Mesothelial cell of epicardium (in vitro differentiated cells): ENCODE measurements at places on chromosomes 4 and X.

- DNase-seq, result no peak
These were observed 9.1 kb downstream of the CXCR3 start for GRCh38 chrX:71609095-71609750.

- no peak for DNase-seq
These were observed 25.8 kb upstream of the PSAPL1 start for GRCh38 chr4:7460566-7460965.

- DNase-seq, result no peak
These were observed 2204.5 kb downstream of the ARAP2 start for GRCh38 chr4:34039766-34040165.

- DNase-seq, result no peak
These were observed 28.6 kb upstream of the NSG1 start for GRCh38 chr4:4358093-4358854.

GRCh38 chrX:18149454-18149853 lies 71.2 kb downstream of the BEND2 start:
- no peak for DNase-seq

DNA sequence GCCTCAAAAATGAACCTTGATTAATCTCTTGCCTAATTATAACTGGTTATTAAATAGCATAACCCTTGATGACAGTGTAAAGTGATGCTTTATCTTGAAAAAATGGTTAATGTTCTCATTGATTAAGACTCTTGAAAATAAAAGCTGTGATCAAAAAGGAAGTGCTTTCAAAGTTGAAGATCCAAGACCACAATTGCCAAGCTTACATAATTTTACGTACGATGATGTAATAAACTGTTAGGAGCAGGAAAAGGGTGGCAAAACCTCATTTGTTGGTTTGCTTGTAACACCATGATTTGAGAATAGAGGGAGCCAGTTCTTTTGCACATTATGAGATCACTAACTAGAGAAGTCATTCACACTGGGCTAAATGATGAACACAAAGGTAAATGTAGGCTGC lies 322.2 kb downstream of the ADGRL3 start:
- no peak for DNase-seq

DNA sequence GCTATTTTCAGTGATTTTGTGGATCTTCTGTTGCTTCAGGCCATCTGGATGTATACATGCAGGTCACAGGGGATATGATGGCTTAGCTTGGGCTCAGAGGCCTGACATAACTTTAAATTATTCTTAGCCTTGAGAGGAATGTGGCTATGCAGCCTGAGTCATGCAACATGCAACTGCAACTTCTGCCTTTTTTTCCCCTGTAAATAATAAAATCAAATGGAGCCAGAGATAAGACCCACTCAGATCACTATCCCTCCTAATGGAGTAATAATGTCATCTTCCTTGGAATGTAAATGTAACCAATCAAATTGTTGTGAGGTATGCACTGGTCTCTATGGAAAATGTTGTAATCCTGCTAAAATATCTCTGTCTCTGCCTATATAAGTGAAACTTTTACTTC lies 54.9 kb downstream of the MAGEB17 start:
- DNase-seq, result no peak

DNA sequence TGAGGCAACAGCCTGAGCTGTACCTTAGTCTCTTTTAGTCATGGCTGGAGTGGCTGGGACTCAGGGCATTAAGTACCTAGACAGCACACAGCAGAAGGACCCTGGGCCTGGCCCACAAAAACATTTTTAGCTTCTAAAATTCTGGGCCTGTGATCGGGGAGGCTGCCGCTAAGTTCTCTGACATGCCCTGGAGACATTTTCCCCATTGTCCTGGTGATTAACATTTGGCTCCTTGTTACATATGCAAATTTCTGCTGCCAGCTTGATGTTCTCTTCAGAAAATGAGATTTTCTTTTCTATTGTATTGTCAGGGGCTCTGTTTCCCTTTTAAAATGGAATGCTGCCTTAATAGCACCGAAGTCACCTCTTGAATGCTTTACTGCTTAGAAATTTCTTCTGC lies 952.4 kb downstream of the TRAM1L1 start:
- DNase-seq, result no peak

- no peak for DNase-seq
These were observed 154.3 kb upstream of the DCAF8L1 start for GRCh38 chrX:28135378-28136047.

DNA sequence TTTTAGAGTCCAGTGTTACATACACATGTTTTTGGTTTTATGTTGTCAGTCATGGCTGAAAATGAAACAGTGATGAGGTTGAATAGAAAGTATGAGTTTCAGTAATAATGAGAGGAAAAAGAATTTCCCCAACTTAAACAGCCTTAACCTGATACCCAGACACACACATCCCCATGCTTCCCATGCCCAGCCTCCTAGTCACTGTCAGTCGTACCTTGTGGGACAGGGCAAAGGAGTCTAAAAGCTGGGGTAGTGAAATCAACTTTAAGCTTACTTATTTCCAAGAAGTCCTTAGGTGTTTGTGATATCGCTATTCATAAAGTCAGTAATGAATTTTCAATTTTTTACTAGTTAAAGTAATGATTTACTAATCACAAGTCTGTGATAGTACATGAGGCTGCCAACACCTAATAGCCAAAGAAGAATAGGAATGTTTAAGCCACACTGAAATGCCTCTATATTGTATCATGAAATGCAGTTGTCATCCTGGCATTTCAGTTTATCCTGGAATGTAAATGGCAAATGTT lies 24.3 kb upstream of the GPR34 start:
- DNase-seq, result no peak

DNA sequence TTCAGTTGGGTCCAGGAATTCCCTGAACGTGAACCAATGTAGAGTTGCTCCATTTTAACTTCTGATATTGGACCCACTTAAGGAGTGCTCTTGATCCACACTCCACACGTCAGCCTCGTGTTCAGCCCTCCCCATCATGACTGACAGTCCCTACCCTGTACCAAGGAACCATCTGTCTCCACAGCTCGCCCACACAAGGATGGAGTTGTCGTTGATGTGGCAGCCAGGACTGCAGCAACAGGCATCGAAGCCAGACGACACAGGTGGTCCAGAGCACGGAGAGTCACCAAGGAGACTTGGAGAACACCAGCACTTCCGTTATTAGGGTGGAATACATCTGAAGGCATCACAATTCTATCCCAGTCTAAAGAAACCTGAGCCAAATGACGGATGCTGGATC lies 472.1 kb upstream of the NR3C2 start:
- DNase-seq, result no peak

DNA sequence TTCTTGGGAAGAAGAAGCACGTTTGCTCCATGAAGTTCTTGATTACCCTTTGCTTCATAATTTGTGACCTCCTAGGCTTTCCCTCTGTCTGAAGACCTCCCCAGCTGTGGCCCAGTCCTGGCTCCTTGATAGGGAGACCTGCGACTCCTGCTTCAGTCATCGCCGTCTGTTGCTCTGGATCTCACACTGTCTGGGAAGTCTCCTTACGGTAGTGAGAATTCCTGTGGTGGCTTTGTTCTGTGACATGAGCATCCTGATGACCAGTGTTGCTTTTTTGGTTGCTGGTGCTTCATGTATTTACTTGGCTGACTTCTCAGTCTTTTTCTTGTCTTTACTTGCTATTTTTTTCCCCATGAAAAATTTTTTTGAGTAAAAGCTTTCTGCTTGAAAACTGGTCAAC lies 44.2 kb downstream of the JADE1 start:
- no peak for DNase-seq

GRCh38 chrX:39944416-39944815 lies 153.3 kb downstream of the BCOR start:
- no peak for DNase-seq

DNA sequence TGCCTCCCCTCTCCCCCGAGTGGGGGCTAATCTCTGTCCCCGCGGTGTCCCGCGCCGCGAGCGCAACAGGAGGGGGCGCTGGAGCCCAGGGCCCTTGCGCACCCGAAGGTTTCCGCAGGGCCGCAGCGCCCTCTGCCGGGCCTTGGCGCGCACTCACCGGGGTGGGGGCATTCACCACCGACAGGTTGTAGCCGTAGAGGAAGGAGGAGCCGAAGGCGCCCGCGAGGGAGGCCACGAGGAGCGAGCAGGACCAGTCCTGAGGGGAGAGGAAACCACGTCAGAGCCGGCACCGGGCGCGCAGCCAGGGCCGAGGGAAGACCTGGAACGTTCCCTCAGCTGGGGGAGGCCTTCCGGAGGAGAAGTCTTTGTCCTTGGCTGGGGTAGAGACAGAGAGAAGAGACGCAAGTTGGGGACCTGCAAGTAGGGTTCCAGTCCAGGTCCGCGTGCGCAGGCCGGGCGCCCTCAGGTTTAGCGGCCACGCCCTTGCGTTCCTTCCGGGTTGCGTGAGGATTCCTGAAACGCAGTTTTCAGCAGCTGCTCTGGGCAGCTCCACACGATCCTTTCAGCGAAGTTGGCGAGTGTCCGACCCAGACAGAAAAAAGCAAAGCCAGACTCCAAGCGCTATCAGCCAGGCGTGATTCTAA lies 2.4 kb downstream of the SLC2A9 start:
- peak; percentile 96 for DNase-seq

GRCh38 chr4:23945451-23946017 lies 55.7 kb upstream of the PPARGC1A start:
- DNase-seq, result no peak

DNA sequence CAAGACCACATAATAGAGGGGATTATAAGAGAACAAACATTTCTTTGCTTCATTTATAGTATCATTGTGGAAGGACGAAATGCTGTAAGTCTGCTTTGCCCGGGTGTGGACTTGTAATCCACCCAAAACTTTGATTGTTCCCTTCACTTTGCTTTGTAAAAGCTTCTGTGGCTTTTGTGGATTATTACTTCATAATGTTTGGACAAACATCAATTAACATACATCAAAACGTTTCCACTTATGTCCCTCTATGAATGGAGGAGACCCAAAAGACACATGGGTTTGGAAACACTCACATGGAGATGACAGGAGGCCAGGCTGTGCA lies 415.4 kb downstream of the SPRY1 start:
- no peak for DNase-seq

DNA sequence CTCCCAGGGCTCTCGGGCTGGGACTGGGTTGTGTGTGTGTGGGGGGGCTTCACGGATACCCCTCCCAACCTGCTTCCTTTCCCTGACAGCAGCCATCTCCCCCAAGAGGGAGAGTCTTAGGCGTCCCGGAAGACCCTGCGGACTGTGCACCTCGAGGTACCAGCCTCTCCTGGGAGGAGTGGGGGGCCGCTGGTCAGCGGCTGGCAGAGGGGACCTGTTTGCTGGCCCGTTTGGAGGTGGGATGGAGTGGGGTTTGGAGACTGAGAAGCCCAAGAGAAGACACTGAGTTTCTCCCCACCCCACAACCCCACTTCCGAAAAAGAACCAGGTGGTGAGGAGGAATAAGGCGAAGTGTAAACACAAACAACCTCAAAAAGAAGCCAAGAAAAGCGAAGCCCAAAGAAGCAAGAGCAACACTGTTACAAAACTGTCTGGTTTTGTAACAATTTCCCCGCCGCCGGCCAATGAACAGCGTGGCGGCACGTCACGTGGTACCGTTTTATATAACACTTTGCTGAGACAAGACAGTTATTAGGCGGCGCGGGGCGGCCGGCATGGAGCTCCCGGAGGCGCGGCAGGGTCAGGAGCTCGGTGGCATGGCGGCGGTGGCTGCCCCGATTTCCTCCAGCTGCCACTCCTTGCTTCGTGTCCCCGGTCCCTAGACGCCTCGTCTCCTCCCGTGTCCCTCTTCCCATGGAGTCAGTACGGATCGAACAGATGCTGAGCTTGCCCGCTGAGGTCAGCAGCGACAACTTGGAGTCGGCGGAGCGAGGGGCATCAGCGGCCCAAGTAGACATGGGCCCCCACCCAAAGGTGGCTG lies at the start of gene LONRF3:
Gene LONRF3, plus strand, starts transcription at position 531 of the 820 bp plus-strand sequence. Its CDS starts 163 bp downstream, at position 694.
- DNase-seq, result no peak

- no peak for DNase-seq
These were observed 181.3 kb downstream of the GPC3 start for GRCh38 chrX:133804072-133804471.

GRCh38 chr4:8320386-8320750 lies 50.8 kb downstream of the HTRA3 start:
- no peak for DNase-seq

GRCh38 chr4:3261411-3262207 lies 12.7 kb downstream of the MSANTD1 start:
- peak; percentile 36 for DNase-seq

GRCh38 chr4:152696764-152697261 lies 17.0 kb upstream of the TMEM154 start:
- no peak for DNase-seq

DNA sequence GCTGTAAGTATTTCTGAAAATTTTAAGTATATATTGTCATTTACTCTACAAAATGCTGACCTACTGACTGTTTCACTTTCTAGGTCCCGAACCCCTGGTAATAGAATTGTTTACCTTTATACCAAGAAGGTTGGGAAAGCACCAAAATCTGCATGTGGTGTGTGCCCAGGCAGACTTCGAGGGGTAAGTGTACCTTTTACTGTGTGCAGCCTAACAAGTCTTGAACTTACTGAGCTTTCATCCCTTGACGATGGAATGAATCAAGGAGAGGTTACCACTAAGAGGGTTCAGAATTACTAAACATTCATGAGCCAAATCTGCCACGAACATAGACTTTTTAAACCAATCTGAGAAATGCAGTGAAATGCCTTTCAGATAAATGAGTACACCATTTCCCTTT lies 1.6 kb downstream of the RPL34 start:
- DNase-seq, result no peak

DNA sequence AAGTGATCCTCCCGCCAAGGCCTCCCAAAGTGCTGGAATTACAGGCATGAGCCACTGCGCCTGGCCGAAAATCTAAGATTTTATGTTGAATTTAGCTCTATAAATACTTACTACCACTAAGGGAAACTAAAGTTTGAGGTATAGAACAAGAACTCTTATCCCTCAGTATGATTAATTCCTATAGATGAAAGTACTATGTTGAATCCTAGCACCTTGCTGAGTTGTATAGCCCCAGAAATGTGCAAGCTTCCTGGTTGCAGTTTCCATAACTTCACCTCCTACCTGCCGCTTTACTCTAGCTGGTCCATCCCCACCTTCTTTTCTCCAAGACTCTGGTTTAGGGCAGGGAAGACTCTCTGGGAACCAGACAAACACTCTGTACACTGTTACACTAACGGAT lies 11.8 kb upstream of the TSPAN5 start:
- DNase-seq, result no peak

DNA sequence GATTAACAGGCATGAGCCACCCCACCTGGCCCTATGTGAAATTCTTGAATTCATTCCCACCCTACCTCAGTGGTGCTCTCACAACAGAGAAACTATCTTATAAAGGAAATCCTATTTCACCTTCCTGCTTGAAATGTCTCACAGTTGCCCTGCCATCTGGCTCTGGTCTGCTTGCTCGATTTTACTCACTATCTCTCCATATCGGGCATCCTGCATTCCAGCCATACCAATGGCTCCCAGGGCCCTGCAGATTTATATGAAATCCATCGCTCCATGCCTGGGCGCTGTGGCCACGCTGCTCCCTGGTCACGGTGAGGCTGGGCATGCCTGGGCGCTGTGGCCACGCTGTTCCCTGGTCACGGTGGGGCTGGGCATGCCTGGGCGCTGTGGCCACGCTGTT lies 15.8 kb downstream of the SORBS2 start:
- no peak for DNase-seq

GRCh38 chrX:20681683-20682082 lies 415.0 kb upstream of the RPS6KA3 start:
- no peak for DNase-seq
